Activated CD4-positive, alpha-beta T cell treated with anti-CD3 and anti-CD28 coated beads for 36 hours (primary cell): ENCODE measurements at places on chromosomes 7 and 10.

DNA sequence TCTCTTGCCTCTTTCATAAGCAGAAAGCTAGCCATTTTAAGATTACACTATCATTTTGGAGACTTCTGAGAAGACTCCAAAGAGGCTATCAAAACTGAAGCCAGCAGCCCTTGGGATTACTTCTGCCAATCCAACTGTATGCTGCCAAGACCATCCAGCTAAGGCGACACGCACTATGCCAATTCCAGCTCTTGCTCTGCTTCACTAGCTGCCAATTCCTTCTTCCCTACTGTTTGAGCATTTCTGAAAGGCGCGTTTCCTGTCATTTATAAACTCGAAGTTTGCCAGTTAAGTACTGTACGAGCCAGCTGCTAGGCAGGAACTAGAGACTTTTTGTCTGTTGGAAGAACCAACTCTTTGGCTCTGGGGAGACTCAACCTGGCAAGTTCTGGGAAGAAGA, 36.5 kb downstream of the MALSU1 start:
- no peak for DNase-seq

- no peak for DNase-seq
Measured at GRCh38 chr7:40418983-40419382, 284.2 kb downstream of the SUGCT start.

DNA sequence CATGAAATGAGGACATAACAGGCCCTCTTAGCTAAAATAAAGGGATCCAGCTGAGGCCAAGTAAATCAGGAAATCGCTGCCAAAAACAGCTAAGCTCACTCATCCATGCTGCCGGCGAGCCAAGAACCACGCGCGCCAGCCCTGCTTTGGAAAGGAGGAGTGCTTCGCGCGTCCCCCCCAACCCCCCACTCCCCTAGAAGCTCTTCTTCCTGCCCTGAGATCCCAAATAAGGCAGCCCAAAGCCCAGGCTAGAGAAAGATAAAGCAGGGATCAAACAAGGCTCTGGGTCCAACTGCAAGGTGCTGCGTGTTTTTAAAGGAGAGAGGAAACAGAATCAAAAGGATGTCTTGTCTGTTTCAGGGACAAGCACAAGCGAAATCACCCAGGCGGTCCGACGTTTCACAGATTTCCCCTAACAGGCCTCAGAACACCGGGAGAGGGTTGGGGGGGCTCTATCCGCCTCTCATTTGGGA, 168.3 kb upstream of the AUTS2 start:
- DNase-seq = no peak

DNA sequence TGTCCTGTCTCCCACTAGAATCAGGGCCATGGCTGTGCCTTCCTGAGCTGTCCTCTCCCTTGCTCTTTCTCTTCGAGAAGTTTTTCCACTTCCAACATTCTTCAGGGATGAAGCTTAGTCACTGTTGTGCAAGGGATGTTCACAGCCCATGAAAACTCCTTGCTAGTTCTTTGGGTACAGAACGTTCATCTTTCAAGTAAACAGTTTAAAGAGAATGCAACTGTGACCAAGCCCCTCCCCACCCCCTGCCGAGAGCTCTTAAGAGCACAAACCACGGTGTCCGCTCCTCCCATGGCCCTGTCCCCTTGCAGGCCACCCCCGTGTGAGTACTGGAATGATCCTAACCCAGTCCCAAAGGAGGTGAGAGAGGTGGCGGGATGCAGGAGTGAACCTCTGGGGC, 161.1 kb upstream of the RHEB start:
- no peak for DNase-seq

DNA sequence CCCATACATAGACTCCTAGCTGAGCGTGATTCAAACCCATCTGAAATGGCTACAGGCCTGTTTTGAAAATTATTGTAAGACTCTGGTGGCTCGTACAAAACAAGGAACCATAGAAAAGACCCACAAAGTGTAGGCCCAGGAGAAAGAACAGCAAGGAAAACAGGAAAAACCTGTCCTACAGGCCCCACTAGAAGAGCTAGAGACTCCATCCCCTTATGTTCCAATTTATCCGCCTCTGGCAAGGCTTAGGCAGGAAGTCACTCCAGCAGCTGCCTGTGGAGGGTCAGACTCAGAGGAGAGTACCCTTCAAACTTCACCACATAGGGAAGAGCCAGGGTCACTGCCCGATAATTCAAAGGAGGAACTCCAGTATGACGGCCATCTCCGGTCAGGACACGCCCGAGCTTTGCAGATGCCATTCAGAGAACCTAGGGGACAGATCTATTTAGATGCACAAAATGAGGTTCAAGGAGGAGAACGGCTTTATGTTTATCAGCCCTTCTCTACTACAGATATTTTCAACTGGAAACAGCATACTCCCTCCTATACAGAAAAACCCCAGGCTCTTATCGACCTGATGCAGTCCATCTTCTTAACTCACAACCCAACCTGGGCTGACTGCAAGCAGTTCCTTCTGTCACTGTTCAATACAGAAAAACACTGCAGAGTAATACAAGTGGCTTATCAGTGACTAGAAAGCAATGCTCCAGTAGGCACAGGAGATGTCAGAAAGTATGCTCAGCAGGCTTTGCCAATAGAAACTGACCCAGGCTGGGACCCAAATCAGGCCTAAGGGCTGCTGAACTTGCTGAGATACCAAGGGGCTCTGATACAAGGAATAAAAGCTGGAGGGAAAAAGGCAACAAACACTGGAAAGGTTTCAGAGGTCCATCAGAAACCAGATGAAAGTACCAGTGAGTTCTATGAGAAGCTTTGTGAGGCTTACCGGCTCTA, 8.6 kb upstream of the ZNF33B start:
- no peak for DNase-seq

- peak; percentile 58 for DNase-seq
Measured at GRCh38 chr10:6542999-6543430, 37.1 kb downstream of the PRKCQ start.

- DNase-seq = no peak
Measured at GRCh38 chr7:26329520-26330255, 38.0 kb downstream of the SNX10 start.

- no peak for DNase-seq
Measured at GRCh38 chr7:32250471-32251260, 180.5 kb upstream of the PDE1C start.

- no peak for DNase-seq
Measured at GRCh38 chr10:24590697-24591457, 132.8 kb downstream of the ARHGAP21 start.

- DNase-seq = no peak
Measured at GRCh38 chr7:158702944-158703343, 1.7 kb downstream of the NCAPG2 start.
